Tongue (tissue), 3 donors: ENCODE measurements at places on chromosomes 4 and X. TPM values are rescaled to one million over a fixed set of nuclear protein-coding genes. Genes with fewer than 3 reads are reported as not detected.

GRCh38 chr4:99615170-99615820 lies 40.7 kb downstream of the MTTP start:
- DNase-seq = peak; percentile 41

GRCh38 chr4:16142598-16143310 lies 58.9 kb upstream of the PROM1 start:
- DNase-seq = no peak

GRCh38 chr4:73220815-73221214 lies 37.8 kb downstream of the ANKRD17 start:
- no peak for DNase-seq

DNA sequence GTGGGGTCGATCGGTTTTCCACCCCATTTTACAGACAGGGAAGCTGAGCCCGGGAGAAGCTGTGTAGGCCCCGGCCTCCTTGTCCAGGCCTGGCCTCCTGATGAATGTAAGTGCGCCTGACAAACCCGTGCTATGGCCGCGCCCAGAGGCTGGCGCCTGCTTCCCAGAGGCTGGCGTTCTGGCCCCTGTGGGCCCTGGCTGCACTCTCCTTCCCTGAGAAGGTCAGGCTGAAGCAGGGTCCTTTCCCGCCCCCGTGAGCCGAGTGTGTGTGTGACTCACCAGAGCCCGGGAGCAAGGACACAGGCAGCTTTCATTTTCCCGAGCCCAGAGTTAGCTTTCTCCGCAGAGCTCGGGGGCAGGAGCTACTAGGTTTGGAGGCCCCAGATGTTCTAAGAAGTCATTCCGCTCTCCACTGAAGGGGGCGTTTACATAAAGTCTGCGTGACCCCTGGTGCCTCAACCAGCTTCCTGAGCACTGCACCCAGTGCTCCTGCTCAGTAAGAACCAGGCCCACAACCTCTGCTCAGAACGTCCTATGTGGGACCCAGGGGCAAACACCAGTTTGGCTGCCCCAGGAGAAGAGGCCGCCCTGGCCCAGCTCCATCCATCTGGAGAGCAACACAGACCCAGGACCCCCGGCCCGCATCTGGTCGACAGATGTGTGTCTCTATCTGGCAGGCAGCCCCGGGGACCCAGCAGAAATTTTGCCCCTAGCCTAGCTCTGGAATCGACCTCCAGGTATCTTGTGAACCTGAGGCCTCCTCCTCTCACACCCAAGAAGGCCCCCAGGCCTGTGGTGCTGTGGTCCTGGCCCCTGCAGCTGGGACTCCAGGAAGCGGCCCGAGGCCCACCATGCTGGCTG lies 13.6 kb downstream of the UVSSA start:
- peak; percentile 25 for DNase-seq

GRCh38 chr4:55475394-55476243 lies 71.1 kb downstream of the CLOCK start:
- no peak for DNase-seq

GRCh38 chr4:5722328-5722727 lies 11.3 kb downstream of the EVC start:
- no peak for DNase-seq

DNA sequence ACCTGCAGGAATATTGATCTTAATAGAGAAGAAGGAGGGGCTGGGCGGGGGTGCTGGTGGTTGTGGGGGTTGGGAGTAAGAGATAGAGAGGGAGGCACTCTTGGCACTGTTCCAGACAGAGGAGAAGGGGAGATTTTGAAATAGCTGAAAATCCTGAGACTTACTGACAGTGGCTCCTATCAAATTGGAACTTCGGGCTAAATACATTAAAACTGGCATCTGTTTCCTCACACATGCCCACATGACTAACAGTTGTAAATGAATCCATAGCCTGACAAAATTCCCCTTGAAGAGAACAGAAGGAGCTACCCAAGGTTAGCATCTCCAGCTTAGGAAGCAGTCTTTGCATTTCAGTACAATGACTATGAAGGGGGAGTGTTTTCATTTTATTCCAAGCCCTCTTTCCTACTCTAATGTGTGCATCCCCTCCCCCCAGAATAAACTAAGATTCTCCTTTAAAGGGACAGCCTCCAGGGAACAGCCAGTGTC lies 1.4 kb downstream of the DCX start:
- peak; percentile 13 for DNase-seq

GRCh38 chr4:119005928-119006460 lies 117.3 kb downstream of the SYNPO2 start:
- DNase-seq = no peak

DNA sequence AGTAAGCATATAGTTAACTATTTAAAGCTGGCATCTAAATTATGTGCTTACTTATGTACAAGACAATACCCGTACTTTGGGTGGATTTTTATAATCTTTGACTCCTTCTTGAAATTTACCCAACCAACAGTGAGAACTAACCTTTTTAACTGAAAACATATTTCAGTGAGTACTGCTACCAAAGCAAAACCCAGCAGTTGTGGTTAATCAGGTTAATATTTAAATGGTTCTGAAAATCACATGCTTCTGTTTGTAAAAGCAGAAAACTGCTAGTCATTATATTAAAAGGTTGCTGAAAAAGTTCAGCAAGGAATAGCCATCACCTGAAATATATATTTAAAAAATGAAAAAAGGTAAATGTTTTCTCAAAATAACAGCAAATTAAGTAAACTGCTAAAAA lies 20.0 kb downstream of the UBE2D3 start:
- DNase-seq = no peak

DNA sequence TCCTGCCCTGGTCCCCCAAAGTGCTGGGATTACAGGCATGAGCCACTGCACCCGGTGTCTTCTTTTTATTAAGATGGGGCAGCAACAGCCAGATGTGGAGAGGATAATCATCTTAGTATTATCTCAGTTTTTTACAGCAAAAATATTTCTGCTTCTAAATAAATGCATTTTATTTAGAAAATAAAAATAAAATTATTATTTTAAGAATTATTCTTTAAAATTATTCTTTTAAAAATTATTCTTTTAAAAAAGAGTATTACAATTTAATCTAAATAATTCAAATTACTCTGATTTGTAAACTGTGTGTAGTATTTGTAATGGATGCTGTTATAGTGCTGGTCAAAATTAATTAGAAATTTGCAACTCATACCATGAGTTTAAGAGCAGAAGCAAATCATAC lies 67.6 kb downstream of the ARFIP1 start:
- DNase-seq = no peak

DNA sequence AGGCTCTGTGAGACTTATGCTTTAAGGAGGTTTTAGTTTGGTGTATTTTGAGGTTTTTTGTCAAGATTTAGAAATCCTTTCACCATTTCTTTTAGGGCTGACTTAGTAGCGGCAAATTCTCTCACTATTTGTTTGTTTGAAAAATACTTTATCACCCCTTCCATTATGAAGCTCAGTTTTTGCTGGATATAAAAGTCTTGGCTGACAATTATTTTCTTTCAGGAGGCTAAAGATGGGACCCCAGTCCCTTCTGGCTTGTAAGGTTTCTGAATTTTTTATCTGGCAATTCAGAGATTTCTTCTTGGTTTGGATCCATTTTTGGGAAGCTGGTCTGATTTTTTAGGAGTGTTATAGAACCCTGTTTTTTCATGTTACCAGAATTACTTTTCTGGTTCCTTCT lies 88.5 kb downstream of the ACTRT1 start:
- DNase-seq = no peak

GRCh38 chr4:150982557-150983233 lies 32.4 kb downstream of the LRBA start:
- no peak for DNase-seq

DNA sequence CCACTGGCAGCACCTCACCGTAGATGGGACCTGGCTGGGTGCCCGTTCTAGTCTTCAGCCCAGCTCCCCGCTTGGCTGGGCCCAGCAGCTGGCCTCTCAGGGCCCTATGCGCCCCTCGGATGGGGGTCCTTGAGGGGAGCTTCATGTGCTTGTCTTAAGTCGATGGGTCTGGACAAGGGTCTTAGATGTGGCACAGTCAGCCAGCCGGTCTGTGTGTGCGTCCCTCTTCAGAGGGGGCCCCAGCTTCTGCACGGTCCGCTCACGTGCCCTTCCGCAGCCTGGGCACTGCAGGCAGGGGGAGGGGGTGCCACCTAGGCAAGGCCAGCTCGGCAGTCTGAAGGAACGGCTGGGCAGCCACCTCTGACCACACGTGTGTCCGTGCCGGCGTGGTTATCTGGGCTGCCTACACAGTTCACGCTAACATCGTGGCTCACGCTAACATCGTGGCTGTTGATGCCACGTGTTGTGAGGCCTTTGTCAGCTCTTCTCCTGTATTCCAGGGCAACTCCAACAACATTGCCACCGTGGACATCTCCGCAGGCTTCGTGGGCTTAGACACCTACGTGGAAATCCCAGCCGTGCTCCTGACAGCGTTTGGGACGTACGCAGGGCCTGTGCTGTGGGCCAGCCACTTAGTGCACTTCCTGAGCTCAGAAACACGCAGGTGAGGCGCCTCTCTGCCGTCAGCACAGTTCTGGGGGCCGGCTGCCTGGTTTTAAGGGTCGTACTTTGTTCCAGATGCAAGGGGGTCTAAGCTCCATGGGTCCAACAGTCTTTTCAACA lies 34.5 kb downstream of the PIGG start:
- no peak for DNase-seq

DNA sequence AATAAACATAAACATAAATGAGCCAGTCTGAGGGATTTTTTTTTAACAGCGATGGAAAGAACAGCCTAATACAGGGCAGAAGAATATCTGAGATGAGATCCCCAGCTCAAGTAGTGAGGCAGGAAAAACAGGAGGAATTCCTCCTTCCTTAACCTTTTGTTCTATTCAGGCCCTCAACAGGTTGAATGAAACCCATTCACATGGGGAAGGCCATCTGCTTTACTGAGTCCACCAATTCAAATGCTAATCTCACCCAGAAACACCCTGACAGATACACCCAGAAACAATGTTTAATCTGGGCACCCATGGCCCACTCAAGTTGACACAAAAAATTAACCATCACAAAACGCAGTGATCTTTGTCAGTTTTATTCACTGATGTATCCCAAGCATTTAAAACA lies 45.5 kb downstream of the SMIM31 start:
- DNase-seq = no peak

GRCh38 chr4:8515316-8516060 lies 64.7 kb upstream of the GPR78 start:
- peak; percentile 73 for DNase-seq

DNA sequence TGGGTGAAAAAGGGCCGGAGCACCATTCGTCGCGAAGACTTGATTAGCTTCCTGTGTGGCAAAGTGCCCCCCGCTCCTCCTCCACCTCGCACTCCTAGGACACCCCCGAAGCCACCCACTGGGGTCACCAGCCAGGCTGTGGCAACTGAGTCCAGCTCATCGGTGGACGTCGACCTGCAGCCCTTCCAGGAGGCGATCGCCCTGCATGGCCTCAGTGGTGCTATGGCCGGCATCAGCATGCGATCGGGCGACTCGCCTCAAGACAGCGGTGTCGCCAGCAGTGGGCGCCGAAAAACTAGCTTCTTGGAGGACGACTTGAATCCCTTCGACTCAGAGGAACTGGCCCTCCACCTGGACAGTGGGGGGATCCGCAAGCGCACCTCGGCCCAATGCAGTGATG lies 126.8 kb upstream of the CXorf66 start:
- no peak for DNase-seq

DNA sequence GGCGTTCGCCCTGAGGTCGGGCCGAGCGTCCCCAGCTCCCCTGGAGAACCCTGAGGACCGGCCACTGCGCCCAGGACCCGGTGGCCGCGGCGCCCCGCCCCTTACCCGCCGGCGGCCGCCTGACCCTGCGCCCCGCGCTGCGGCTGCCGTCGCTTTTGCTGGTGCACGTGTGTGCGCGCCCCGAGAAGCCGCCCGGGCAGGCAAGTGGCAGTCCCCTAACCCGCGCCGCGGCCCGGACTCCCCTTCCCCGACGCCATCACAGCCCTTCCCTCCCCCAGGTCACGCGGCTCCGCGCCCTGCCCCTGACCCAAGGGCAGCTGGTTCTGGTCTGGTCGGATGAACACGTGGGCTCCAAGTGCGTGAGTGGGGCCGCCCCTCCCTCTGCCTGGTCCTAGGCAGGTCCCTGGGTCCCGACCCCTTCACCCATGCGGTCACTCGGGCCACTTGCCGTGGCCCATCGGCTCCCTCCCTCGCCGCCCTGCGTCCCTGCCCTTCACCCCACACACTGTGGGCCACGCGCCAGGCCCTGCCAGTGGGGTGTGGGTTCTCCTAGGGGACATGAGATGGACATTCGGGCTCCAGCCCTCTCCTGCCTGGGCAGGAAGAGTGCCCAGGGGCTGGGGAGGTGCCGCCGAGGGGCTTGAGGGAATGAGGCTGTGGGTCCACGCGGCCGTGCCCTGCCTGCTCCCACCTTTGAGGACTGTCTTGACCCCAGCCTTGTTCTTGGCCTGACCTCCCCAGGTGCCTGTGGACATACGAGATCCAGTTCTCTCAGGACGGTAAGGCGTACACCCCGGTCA lies 8.0 kb upstream of the FGFRL1 start:
- no peak for DNase-seq

- DNase-seq = no peak
These were observed 10.8 kb upstream of the SNCA start for GRCh38 chr4:89847571-89848325.

DNA sequence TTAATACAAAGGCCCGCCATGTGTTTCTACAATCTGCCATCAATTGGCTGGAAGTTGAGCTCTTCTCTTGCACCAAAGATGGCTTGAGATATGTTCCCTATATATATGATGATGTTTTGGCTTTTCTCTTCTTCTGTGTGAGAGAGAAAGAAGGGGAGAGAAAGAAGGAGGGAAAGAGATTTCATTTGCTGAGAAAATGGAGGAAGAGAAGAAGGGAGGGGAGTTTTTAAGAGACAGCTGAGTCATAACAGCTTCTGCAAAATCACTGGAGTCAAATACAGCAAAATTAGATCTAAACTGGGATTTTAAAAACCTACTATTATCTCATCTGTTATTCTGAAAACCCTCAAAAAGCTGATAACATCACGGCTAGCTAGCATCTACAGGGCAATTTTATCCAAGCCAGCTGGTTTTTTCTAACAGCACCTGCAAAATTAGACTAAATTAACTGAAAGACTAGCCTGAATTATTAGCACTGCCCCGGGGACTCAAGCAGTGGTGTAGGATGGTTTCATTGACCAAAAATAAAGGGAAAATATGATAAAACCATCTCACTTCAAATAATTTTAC lies 647.6 kb upstream of the ACTRT1 start:
- no peak for DNase-seq

- DNase-seq = no peak
These were observed 157.7 kb upstream of the RASGEF1B start for GRCh38 chr4:81629366-81629765.

Gene MAGEA11
- total RNA-seq = 0.82 TPM

Gene CT45A2
- total RNA-seq = not detected

Gene PRKG2
- total RNA-seq = 0.92 TPM

Gene IL2RG
- total RNA-seq = 4.3 TPM

Gene CBLL2
- total RNA-seq = not detected

Gene TRAPPC11
- 68.3 TPM for total RNA-seq

Gene NDP
- 1.1 TPM for total RNA-seq
